ENCODE measurements at places on chromosomes 11 and 22.
A peak's percentile ranks its signal among the peaks of the same experiment; 100 is the strongest.

- no peak for DNase-seq
Observed at GRCh38 chr22:38026130-38027111, 30.8 kb upstream of the PICK1 start.

DNA sequence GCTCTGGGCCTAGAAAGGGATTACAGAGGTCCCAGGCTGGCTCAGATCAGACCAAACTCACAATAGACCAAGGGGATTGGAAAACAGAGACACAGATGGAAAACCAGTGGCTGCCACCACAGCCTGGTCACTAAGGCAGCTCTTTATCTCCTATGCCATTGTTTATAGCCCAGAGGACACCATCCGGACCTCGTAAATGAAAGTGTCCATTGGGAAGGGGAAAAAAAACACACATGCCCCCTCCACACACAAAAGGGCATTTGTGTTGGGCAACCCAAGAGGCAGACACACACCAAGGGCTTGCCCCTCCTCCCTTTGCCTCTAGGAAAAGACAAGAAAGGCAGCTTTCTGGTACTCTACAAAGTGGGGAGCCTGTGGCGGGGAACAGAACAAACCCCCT is 85.9 kb downstream of the GAB2 start:
- no peak for DNase-seq

GRCh38 chr22:32411402-32411801 is 645 bp downstream of the RTCB start:
- DNase-seq = peak; percentile 23

DNA sequence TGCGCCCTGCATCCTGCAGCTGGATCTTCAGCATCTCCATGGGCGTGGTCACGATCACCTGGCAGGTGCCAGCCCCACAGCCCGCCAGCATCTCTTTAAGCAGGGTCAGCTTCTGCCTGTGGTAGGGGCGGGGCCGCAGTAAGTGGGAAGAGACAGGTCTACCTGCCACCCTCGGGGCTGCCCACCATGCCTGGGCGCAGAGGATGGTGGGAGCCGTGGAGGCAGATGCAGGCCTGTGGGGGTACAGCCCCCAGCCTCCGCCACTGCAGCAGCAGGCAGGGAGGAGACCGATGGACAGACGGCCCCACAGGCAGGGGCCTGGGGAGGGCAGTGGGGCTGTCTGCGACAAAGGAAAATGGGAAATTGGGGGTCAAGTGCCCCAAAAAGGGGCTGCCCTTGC is 3.0 kb upstream of the CEND1 start:
- no peak for DNase-seq

DNA sequence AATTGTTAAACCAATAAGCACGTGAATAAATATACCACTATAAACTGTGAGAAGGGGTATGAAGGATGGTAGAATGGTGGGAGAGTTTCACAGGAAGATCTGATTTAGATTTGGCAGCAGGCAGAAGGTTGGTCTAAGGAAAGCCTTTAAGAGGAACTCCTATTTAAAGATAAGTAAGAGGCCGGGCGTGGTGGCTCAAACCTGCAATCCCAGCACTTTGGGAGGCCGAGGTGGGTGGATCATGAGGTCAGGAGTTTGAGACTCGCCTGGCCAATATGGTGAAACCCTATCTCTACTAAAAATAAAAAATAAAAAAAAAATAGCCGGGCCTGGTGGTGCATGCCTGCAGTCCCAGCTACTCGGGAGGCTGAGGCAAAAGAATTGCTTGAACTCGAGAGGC is 45.8 kb upstream of the CXCR5 start:
- DNase-seq = no peak

DNA sequence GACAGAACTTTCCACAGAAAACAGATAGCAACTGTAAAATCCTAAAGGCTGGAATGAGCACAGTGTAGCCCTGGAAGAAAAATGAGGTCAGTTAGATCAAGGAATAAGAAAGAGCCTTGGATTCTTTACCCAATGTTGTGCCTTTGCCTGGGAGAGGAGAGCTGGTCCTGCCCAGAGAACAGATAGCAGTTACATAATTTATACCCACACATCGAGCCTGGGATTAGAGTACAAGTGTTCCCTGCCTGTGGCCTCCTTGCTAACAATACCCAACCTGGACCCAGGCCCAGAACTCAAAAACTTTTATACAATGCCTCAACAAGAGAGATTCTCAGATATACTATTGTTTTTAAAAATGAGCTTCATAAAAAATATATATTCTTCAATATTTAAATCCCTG is 1998.4 kb downstream of the LRRC4C start:
- no peak for DNase-seq

- DNase-seq = no peak
Observed at GRCh38 chr11:77174559-77174958, 46.5 kb downstream of the MYO7A start.
